ENCODE measurements at places on chromosomes 2 and 18.
A peak's percentile ranks its signal among the peaks of the same experiment; 100 is the strongest.

GRCh38 chr2:222797871-222798270 lies 63.0 kb upstream of the ACSL3 start:
- no peak for DNase-seq

DNA sequence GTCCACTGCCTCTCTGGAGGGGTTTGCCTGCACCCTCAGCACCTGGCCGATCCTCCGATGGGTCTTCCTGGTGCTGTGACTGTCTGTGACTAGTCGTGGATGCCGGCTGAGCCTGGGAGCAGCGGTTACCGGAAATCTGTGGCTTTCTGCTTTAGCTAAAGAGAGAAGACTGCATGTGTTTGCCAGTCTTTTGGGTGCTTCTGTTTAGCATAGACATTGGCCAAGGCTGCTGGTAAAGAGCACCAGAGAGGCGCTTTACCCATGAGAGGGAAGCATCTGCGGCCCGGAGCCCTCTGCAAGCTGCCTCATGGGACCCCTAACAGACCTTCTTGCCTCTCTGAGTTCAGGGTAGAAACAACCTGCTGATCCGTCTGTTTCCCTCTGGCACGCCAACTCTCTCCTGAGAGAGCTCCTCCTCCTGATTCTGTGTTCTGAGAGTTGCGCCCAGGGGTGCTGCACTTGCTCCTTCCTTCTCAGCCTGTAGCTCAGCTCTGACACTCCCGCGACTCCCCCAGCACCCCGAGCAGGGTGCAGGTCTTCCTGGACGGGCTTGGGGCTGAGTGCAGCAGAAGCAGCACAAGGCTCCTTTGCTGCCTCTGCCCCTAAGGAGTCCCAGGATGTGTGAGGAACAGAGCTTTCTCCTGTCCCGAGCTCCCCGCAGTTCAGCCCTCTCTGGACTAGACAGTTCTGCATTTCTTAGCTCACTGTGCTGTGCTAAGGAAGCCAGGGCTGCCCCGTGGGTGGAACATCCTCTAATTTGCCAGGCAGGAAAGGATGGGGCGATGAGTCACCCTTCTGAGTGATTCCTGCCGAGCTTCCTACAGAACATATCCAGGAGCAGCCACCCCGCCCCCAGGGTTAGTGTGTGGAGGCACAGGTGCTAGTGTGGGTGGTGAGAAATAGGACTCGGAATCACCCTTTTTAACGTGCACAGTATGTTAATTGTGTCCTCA lies 203.2 kb downstream of the SH3RF3 start:
- DNase-seq = peak; percentile 16

- no peak for DNase-seq
Observed at GRCh38 chr2:233999182-233999581, 51.3 kb upstream of the SPP2 start.

GRCh38 chr18:10241579-10241978 lies 212.9 kb upstream of the APCDD1 start:
- no peak for DNase-seq

- no peak for DNase-seq
Observed at GRCh38 chr2:238042849-238043584, 17.8 kb upstream of the SCLY start.
